Fibroblast of pulmonary artery (primary cell): ENCODE measurements at places on chromosomes 1 and 21.

- no peak for DNase-seq
Measured at GRCh38 chr1:172971241-172971640, 79.5 kb downstream of the TNFSF18 start.

DNA sequence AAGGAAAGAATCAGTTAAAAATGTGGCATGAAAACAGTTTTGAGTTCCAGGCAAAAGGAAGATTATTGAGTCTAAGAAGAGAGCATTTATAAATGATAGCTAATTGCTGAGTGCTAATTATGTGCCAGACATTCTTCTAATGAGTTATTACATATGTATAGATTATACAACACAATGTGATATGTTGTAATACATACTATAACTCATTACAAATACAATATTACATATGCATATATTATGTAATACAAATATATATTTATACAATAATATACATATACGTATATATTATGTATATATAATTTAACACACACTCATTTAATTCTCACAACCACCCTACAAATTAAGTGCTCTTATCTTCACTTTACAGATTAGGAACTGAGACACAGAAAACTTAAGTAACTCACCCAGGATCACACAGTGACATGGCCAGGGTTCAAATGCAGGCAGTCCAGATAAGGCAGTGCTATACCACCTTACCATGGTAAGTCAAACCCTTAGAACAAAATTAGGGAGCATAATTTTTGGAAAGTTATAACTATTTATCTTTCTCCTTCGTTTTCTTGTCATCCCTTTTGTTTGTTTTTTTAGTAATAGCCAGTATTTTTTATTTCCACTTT lies 4.0 kb downstream of the SORT1 start:
- no peak for DNase-seq

DNA sequence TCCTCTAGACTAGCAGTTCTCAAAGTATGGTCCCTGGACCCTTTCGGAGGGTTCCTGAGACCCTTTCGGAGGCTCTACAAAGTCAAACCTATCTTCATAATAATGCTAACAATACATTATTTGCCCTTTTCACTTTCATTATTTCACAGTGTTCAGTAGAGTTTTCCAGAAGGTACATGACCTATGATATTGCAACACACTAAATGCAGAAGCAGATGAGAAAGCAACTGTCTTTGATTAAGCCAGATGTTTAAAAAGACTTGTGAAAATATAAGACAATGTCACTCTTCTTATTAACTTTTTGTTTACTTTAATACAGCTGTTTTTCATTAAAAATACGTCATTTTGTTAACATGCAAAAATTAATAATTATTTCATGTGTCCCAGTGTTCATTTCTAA lies 5.8 kb downstream of the KCNJ10 start:
- no peak for DNase-seq

DNA sequence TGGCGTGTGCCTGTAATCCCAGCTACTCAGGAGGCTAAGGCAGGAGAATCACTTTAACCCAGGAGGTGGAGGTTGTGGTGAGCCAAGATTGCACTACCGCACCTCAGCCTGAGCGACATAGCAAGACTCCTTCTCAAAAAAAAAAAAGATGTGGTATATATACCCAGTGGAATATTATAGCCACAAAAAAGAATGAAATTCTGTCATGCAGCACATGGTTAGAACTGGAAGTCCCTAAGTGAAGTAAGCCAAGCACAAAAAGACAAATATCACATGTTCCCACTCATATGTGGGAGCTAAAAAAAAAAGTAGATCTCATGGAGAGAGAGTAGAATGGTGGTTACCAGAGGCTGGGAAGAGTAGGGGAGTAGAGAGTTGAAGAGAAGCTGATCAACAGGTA lies 18.7 kb downstream of the PSMB4 start:
- DNase-seq: no peak

GRCh38 chr1:201845331-201846083 lies 16.6 kb downstream of the IPO9 start:
- DNase-seq: no peak

- no peak for DNase-seq
Measured at GRCh38 chr1:1678581-1679380, 13.8 kb downstream of the SLC35E2B start.

DNA sequence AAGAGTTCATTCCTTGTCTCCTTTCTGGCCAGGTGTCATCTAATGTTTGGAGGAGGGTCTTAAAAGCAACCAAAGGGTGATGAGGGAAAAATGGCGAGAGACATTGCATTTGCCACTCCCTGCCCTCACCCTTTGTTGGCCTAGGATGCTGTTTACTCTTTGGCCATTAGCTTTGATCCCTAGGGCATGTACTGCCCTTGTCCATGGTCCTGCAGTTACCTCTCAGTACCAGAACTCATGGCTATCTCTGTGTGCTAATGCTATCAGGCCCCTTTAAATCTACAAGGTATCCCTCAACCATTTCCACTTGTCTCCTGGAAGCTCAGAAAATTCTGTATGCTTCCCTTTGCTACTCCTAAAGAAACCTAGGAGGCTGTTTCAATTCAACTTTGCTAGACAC lies 424.8 kb upstream of the PLXNA2 start:
- DNase-seq: no peak

DNA sequence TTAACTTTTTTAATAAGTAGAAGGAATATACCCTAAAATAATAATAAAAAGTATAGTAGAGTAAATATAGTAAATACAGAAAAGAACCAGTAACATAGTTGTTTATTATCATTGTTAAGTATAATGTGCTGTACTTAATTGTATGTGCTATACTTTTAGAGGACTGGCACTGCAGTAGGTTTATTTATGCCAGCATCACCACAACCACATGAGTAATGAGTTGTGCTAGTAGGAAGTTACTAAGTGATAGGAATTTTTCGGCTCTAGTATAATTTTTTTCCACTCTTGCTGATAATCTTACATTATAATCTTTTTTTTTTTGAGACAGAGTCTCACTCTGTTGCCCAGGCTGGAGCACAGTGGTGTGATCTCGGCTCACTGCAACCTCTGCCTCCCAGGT lies 71.6 kb downstream of the IVNS1ABP start:
- DNase-seq: no peak

- no peak for DNase-seq
Measured at GRCh38 chr21:33937146-33937545, 21.5 kb upstream of the ATP5PO start.

DNA sequence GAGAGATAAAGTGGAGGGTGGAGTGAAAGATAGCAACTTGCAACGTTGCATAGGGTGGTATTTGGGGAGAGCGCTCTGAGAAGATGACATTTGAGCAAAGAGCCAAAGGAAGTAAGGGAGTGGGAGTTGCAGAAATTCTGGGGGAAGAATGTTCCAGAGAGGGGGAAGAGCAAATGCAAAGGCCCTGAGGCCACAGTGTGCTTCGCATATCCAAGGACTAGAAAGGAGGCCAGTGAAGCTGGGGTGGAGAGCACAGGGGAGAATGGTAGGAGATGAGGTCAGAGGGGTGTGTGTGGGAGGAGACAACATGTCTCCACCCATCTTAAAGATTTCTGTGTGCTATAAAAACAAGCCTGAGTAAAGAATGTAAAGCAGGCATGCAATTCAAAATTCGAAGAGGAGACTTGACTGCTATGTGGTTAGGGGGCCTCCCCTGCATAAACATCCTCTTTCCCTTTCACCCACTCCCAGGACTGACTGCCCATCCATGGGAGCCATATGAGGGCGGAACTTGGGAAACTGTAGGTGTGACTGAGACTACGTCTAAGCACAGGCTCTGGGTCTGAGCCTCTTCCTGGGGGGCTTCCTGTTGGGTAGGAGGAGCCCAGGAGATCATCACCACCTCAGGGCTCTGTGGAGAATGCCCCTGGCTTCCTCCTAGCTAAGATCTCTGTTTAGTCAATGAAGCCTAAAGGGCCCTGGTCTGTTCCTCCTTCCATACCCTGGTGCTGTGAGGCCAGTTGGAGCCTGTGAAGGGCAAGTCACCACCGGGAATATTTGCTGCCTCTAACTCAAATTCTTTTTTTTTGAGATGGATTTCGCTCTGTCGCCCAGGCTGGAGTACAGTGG lies 2.9 kb upstream of the CLIC4 start:
- peak; percentile 69 for DNase-seq

GRCh38 chr1:37629726-37630425 lies 4.8 kb downstream of the RSPO1 start:
- DNase-seq: no peak

GRCh38 chr1:42657201-42657600 lies 1.0 kb upstream of the PPIH start:
- no peak for DNase-seq

GRCh38 chr1:189686288-189686687 lies 791.4 kb downstream of the BRINP3 start:
- no peak for DNase-seq

GRCh38 chr21:42308161-42308913 lies 6.9 kb downstream of the TFF3 start:
- DNase-seq: no peak

DNA sequence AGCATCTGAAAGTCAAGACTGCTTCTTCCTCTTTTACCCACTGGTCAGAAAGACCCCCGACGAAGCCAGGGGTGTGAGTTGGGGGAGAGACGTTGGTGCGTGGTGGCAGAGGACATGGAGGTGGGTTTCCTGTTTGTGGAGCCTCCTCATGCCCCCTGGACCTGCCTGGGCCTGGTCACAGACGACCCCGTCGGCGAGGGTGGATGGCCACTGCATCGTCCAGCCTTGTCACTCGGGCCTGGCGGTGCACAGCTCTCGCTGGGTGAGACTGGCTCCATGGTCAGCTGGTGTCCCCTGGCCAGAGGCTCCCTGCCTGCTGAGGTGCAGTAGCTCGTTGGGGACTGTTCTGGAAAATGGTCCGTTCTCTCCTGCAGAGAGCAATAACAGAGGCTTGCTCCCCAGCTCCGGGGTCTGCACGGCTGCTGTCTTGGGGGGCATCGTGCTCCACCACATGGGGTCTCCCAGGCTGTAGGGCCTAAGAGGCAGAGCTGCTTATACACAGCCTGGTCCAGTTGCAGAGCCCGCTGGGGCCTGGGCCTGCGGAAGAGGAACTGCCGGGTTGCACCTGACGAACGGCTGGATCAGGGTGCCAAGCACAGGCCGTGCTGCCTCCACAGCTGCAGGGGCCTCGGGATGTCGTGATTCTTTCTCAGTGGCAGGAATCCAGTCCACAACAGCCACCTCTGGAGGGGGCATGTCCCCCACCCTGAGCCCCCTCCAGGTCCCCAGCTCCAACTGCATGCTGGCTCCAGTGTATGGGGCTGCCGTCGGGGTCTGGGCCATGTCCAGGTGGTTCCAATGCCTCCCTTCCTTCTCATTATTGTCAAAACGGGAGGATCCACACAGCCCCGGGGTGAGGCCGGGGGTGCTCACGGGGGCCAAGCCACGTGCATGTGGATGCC lies 18.0 kb upstream of the ACTRT2 start:
- DNase-seq: no peak

GRCh38 chr1:97120806-97121205 lies 399.2 kb downstream of the PTBP2 start:
- no peak for DNase-seq

- no peak for DNase-seq
Measured at GRCh38 chr1:63703701-63704107, 70.1 kb upstream of the ROR1 start.

DNA sequence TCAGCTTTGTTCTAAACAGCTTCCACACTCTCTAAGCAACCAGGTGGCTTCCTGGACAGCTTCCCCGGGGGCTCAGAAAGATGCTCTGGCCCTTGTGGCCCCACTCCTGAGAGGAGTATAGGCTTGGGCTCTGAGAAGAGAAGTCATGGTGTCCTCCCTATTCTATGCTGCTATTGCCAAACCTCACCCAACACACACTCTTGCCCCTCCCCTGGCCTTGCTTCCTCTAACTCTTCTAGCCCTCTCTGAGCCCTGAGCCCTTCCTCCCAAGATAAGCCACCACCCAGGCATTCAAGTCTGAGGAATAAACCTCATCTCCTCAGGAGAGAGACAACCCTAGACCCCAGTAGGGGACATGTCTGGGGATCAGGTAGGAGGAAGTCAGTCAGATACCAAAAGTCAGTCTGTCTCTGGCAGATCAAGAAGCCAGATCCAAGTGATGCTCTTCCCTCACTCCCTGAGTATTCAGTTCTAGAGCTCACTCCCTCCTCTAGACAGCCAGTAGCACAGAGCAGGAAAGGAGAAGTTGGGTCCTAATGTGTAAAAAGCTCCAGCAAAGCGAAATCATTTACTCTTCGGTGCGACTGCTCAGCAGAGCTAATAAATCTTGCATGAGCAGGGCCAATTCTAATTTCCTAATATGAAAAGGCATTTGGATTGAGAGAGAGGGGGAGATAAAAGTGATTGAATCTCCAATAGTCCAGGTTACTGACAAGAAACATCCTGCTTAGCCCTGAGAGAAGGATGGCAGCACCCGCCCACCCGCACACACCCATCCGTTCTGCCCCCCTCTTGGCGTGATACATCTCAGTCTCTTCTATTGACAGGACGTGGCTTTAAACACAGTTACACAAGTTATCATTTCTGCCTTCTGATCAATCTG lies 50.5 kb downstream of the DMAP1 start:
- DNase-seq: no peak

DNA sequence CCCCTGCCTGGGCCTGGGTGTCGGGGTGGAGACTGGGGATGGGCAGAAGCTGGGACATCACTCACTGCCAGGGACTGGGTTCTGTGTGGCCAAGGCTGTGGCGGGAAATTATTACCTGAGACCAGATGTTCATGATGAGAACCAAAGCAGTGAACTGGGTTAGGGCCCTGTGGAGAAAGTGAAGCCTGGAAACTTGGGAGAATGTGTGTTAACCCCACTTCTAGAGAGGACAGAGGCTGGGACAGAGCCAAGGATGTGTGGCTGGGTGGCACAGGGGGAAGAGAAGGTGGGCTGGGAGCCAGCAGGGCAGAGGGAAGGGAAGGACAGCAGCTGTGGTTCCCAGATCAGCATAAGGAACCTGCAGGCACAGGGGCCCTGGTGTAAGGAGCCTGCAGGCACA lies 31.3 kb downstream of the CNIH3 start:
- no peak for DNase-seq

- DNase-seq: no peak
Measured at GRCh38 chr1:22283596-22283995, 140.7 kb upstream of the WNT4 start.

GRCh38 chr1:155321639-155322503 lies 1.2 kb downstream of the RUSC1 start:
- no peak for DNase-seq

- peak; percentile 2 for DNase-seq
Measured at GRCh38 chr1:70779571-70779970, 268.0 kb downstream of the PTGER3 start.

DNA sequence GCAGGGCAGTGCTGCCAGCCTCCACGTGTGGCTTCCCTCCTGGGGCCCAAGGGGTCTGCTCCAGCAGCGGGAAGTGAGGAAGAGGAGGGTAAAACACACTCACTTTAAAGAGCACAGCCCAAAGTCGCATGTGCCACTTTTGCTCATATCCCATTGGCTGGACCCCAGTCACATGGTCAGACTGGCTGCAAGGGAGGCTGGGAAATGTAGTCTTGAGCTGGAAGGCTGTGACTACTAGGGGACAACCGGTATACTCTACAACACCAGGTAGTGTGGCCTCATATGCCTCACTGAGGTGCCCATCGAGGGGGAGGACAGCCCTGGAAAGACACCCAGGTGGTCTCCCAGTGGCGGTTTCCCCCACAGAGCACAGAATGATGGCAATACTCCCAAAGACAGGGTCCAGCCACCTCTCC lies 45.2 kb downstream of the CAMK2N1 start:
- DNase-seq: peak; percentile 53

- DNase-seq: peak; percentile 83
Measured at GRCh38 chr1:82225421-82226185, 424.9 kb downstream of the ADGRL2 start.

GRCh38 chr1:176122282-176122681 lies 84.8 kb downstream of the COP1 start:
- no peak for DNase-seq
